Activated CD8-positive, alpha-beta memory T cell treated with anti-CD3 and anti-CD28 coated beads for 24 hours (primary cell): ENCODE measurements at places on chromosomes 6 and 20.

- DNase-seq = no peak
Observed at GRCh38 chr20:6870559-6870958, 103.1 kb downstream of the BMP2 start.

DNA sequence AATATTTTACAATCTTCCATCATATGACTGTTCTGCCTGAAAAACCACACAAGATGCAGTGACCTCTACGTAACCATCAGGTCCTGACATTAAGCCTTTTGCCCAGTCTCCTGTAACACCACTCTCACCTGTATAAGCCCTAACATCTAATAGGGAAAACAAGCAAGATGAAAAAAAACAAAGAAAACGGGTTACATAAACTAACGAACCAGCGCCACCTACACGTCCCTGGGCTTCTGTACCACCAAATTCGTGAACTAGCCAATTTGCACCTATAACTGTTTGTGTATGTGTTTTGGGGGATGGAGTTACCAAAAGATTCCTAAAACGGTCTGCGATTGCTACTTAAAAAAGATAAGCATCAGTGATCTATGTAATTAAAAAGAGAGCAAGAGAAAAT is 70.2 kb downstream of the BLOC1S5 start:
- DNase-seq = no peak

GRCh38 chr6:72321788-72322187 is 300.1 kb upstream of the KCNQ5 start:
- DNase-seq = no peak

DNA sequence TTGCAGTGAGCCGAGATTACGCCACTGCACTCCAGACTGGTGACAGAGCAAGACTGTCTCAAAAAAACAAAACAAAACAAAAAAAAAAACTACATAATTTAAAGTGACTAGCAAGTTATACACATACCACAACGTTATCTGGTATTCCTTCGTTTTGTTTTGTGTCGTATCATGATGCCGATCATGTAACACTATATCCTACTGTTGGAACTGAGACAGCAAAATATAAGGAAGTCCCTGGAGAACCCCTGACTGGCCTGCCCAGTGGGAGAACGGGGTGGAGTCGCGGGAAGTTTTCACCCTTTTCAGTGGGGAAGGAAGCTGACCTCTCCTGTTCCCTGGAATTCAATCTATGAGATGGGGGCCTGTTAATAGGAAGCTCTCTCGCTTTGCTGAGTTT is 15.1 kb downstream of the SOX4 start:
- DNase-seq = no peak

- no peak for DNase-seq
Observed at GRCh38 chr6:99093456-99094190, 145.9 kb upstream of the FBXL4 start.

- DNase-seq = no peak
Observed at GRCh38 chr20:59850018-59850641, 83.3 kb downstream of the SYCP2 start.

DNA sequence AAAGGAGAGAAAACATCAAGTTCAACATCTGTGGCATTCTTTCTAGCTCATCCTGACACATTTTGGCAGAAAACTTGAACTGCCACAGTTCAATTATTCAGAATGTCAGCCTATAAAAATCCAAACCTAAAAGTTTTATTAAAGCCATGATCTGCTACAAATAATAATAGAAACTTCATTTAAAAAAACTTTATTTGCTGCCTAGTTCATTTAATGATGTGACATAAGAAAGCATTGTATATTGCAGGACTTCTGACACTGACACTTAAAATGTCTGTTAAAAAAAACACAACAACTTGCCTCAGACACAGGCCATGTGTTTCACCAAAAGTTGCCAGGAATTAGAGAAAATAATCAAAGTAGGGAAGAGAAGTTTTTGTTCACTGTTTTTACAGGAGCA is 88.3 kb upstream of the HTR1E start:
- DNase-seq = no peak

DNA sequence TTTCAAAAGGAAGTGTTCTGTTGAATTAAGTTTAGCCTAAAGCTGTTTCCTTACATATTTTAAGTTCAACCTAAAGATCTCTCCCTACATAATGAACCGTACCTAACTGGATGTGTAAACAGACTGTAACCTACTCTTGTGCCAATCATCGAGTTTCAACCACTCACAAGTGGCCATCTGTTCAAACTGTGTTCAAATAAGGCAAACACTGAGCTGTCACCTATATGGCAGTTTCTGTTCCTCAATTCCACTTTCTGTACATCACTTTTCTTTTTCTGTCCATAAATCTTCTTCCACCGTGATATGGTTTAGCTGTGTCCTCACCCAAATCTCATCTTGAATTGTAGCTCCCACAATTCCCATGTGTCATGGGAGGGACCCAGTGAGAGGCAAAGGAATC is 428.6 kb downstream of the HACE1 start:
- DNase-seq = no peak

GRCh38 chr20:57593134-57593886 is 26.9 kb downstream of the ZBP1 start:
- no peak for DNase-seq

- DNase-seq = no peak
Observed at GRCh38 chr20:16052456-16052855, 520.8 kb downstream of the KIF16B start.

DNA sequence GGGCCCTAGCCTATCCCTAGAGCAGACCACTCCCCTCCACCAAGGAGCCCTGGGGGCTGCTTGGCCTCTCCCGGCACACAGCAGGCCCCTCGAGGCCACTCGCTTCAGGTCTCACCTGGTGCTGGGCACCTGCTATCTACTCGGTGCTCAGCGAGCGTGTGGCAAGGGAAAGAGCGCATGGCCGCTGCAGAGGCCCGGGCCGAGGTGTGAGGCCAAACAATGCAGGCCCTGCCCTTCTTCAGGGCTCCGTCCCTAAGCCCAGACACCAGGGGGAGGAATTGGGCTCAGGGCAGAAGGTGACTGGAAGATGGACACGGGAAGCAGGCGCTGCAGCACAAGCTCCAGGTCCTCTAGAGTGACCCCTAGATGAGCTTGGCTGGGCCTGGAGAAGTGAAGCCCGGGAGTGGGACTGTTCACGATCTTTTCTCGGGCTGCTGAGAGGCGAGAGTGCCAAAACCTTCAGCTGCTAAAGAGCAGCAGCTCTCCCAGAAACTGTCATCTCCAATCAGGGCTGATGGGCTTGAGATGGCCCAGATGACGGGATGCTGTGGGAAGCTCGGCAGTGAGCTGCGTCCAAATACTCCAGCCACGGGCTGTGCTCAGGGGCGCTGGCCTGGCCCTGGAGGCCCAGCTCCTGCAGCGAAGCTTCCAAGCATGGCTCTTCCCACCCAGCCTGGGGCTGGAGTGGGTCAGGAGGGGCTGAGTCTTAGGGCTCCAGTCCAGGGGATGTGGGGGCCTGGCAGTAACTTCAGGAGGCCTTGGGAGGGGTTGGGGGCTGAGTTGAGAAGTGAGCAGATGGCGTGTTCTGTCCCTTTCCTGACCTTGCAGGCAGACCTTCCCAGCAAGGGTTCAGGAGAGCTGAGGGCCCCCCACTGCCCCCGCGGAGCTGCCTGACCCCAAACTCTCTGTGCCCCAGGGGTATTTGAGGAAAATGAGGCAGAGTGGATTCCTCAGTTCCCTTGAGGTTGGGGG is 43.7 kb downstream of the APCDD1L start:
- DNase-seq = no peak

DNA sequence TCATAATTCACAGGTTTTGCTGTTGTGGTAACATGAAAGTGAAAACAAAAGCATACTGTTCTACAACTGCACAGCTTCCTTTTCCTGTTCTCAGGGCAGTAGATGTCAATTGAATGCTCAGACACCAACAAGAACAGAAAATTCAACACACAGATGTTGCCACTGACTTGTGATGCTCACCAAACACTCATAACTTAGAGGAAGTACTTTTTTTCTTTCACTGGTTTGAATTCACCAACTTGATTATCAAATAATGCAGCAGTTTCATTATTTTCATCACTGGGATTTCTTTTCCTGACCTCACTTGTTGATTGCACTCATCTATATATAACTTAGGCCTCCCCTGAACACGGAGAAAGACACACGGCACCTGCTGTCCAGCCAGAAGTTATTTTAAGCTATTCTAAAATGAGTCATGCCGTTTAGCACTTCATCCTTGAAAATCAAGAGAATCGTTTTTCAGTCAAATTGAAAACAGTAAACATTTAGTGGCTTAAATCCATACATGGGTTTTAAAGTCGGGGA is 949 bp downstream of the TXLNB start:
- no peak for DNase-seq

DNA sequence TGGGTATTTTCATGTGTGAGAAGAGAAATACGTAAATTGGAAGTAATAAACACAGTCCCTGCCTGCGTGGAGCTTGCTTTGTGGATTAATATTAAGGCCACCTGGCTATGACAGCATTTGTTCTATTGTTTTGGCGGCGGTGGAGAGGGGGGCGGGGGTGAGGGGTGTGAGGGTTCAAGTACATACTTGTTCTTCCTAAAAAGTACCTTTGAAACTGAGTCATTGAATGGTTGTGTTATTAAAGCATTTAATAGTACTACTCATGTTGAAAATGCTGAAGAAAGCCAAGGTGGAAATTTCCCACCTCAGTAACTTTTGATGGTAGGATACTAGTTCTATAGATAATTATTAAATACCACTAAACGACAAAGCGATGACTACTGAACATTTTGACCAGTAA is 95.0 kb downstream of the FOXC1 start:
- no peak for DNase-seq

GRCh38 chr6:131937226-131937625 is 13.9 kb downstream of the CCN2 start:
- DNase-seq = no peak

DNA sequence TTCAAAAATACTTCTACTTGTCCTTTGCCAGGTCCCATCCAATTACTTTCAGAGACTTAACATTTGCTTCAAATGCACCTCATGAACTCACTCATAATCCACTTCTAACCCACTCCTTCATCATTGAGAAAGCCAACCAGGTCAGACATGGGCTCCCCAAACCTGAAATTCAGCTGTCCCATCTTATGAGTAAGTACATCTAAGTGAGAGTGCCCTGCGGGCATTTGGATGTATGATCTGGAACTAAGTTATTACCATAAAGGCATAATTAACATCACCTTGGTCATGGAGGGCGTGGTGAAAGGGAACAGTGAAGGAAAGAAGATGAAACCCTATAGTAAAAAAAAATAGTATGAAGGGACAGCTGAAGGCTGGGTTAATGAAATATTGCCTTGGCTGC is 896.8 kb downstream of the C6orf118 start:
- no peak for DNase-seq

DNA sequence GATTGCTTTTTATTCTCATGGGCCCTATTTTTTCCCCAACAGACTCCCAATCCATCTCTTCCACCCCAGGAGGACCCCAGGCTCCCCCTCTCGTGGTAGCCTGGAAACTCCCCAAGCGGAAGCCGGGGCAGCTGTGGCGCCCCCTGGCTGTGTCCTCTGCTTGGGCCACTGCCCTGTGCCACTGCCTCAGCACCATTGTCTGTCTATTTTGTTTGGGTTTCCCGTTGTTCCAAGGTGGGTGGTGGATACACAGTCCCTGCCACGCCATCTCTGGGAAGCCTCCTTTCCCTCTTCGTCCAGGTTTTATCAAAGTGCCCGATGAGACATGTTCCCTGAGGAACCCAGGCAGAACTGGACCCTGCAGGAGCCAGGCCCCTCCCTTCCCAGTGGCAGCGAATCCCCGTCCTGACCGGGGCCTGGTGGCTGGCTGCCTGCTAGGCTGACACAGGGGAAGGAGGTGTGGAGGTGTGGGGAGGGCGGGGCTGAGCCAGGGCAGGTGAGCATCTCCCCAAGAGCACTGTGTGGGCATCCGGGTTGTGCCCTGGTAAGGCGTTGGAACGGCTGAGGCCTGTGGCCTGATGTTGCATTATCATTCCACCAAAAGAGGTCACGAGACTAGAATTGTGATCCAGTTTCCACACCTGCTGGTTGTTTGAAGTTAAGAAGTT is 228.2 kb downstream of the CDH4 start:
- no peak for DNase-seq

DNA sequence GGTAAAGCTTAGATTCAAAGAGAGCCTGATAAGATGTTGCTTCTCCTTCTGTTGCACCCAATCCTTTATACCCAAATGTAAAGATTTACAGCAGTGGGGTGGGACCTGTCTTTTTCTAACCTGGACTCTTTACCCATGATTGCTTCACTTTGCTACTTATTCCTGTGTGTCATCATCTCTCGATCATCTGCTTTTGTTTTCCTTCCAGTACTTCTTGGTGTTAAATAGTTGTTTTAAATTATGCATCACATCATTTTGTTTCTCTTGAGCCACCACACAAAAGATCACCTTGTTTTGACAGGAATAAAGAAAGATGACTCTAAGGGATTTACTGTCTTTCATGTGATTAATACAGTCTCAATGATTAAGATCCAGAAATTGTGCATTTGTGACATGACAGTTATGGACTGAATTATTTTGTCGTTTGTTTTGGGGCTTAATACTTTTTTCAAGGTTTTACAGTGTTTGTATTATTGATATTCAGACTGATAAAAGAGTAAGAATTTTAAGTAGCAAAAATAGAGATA is 123.1 kb downstream of the CDKAL1 start:
- DNase-seq = no peak

- DNase-seq = peak; percentile 94
Observed at GRCh38 chr6:90296341-90297114, at the start of gene BACH2. Gene BACH2, minus strand, starts transcription at chr6:90296843. Its CDS starts 287,999 bp downstream, at chr6:90008844.

- no peak for DNase-seq
Observed at GRCh38 chr20:45993197-45993951, 15.3 kb upstream of the MMP9 start.
